T-helper 9 cell (primary cell): ENCODE measurements at places on chromosomes 7 and 10.

- no peak for DNase-seq
These were observed 129.6 kb downstream of the SMURF1 start for GRCh38 chr7:99014113-99014985.

- DNase-seq: no peak
These were observed 15.4 kb upstream of the PRF1 start for GRCh38 chr10:70617798-70618568.

DNA sequence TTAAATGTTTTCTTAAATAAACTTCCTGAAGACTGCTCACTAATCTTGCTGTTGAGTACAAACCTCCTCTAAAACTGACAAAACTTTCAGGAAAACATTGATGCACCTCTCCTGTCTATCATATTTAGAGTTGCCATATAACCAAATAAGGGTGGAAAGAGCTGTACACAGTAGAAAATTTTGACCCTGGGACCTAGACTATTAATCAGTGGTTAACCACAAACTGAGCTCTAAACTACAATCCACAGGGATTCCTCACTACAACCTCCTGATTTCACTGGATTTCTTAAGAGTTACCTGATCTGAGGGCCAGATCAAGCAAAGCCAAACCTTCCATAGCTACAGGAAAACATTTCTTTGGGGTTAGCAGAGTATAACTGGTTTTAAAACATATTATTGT, 39.9 kb upstream of the WNT16 start:
- DNase-seq: no peak

DNA sequence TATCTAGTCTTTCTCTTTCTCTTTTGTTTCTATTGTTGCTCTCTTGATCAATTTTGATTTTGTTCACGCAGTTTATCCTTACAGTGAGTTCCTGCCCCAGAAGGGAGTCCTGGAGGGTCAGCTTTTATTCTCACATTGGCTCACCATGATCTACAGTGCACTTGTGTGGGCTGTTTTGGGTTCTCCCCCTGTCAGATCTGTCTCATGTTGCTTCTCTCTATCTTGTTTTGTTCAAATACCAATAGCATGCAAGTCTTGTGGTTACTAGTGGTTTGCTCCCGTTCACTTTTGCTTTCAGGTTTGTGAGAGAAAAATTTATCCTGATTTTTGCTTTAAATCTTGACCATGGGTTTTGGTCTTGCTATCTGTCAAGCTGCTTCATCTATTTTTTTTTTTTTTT, 74.3 kb downstream of the PTN start:
- DNase-seq: no peak
